ENCODE measurements at places on chromosomes 6 and 20. TPM values are rescaled to one million over a fixed set of nuclear protein-coding genes. Genes with fewer than 3 reads are reported as not detected.

- no peak for DNase-seq
- no peaks in the 10 kb centered on the region for H3K4me1 ChIP-seq
- H3K36me3 ChIP-seq = peaks cover 46% of the 10 kb centered on the region
- H3K27ac ChIP-seq = no peak overlapping the region
- H3K27me3 ChIP-seq = no peaks in the 10 kb centered on the region
Measured at GRCh38 chr6:558959-559358, 97.9 kb downstream of the HUS1B start.

DNA sequence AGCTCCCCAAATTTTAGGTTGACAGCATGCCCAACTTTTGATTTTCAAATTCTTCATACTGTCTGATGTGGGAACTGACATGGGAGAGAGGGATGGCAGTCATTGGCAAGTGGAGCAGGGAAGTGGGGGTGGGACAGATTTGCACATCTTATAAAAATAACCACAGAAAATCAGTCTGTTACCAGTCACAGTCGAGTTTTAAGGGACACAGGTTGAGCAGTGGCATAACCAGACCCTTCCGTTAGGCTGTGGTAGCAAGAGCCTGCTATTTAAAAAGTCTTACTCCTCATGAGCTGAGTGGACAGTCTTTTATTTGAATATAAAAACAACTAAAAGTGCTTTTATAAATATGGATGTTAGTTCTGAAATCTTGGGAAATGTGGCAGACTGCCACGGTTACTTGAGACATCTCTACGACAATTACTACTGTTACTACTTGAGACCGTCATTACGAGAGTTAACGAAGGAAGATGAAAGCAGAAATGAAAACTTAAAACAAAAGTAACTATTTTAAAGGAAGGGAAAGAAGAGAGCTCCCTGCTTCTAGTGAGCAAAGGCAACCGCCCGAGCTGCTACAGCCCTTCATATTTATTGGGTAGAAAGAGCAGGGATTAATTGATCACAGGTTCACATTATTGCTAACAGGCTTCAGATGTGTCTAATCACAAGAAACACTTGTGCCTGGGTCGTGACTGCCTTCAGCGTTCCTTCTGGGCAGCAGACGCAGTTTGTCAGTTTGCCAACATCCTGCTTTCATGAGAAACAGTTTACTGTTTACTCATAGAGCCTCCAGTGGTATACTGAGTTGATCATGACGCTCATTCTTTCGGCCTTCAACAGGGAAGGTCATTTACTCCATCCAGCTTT is 71.3 kb downstream of the EFHC1 start:
- H3K4me1 ChIP-seq = no peaks in the 10 kb centered on the region
- peak overlapping the region; percentile 27 for H3K4me3 ChIP-seq
- peak overlapping the region; percentile 54 for H3K27ac ChIP-seq
- H3K27me3 ChIP-seq = no peaks in the 10 kb centered on the region
- peaks cover 2% of the 10 kb centered on the region for H3K36me3 ChIP-seq

DNA sequence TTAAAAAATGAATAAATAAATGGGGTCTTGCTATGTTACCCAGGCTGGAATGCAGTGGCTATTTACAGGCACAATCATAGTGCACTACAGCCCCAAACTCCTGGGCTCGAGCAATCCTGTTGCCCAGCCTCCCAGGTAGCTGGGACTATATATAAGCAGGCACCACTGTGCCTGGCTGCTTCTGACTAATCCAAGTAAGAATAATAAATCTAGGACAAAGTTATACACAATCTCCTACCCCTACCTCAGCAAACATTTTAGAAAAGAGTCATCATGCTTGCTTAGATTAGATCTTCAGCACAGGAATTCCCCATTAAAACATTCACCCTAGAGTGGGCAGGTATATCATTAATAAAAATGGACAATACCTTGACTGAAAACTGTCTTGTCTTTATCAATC is 124.6 kb downstream of the REV3L start:
- no peak for DNase-seq
- peaks cover 44% of the 10 kb centered on the region for H3K36me3 ChIP-seq
- H3K27ac ChIP-seq = no peak overlapping the region
- no peak overlapping the region for H3K4me3 ChIP-seq
- no peaks in the 10 kb centered on the region for H3K4me1 ChIP-seq

DNA sequence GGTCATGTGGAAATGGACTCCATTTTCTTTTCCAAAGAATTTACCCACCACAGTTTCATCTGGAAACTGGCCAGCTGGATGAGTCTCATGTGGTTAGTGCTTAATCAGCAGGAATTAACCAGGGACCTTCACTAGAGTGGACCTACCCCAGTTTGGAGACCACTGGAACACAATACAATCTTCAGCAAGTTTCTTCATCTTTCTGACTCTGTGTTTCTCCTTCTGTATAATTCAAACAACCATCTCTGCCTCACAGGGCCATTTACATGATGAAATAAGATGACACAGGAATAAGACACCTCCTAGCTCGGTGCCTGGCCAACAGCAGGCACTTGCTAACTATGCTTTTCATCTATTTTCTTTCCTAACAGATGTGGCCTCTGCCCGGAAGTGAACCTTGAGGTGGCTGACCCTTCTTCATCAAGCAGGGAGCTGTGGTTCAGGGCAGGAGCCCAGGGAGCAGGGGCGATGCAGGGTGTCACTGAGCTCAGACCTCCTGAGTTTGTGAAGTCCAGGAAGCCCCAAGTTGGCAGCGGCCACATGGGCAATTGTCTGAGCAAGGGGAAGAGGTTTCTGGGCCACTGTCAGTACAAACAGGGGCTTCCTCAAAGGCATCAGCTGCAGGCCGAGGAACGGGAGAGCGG is 98.8 kb downstream of the SOD2 start:
- H3K4me1 ChIP-seq = peaks cover 8% of the 10 kb centered on the region
- no peaks in the 10 kb centered on the region for H3K36me3 ChIP-seq
- H3K4me3 ChIP-seq = no peak overlapping the region
- no peaks in the 10 kb centered on the region for H3K27me3 ChIP-seq
- H3K27ac ChIP-seq = no peak overlapping the region

DNA sequence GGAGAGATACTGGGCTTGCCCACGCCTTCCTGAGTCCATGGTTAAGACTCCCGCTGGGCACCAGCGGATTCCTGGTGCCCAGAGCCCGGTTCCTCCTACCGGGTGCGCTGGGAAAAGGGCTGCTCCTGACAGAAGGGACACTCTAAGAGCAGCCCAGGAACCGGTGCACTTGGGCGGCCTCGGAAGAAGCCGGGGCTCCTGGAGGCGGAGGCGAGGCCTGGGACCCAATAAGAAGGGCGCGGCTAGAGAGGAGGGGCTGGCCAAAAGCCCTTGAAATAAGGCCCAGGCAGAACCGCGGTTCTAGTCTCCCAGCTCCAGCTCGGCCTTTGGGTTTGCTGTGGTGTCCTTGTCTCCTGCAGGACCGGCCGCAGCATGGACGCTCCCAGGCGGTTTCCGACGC is at the start of gene KHDC3L:
Gene KHDC3L, plus strand, starts transcription at position 301 of the 400 bp plus-strand sequence. Its CDS starts 72 bp downstream, at position 373.
- no peaks in the 10 kb centered on the region for H3K27me3 ChIP-seq
- no peak within 1 kb of the TSS for H3K27ac ChIP-seq
- no peaks in the 10 kb centered on the region for H3K36me3 ChIP-seq
- H3K4me3 ChIP-seq = no peak within 1 kb of the TSS

DNA sequence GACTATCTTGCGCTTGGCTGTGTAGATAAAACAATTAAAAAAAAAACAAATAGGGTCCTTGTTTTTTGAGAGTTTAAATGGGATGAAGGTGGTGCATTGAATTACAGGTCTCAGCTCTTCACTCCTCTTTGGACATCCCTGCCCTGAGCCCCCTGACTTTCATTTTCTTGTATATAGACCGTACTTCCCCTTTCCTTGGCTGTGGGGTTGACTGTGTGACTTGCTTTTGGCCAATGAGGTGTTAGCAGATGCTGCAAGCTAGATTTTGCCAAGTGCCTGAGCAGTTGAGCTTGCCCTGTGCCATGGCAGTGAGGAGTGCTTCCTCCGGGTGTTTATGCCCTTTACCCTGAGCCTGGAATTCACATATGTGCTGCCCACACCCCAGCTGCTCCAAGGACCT is 386.1 kb upstream of the ZFP64 start:
- H3K27me3 ChIP-seq = no peaks in the 10 kb centered on the region
- no peak overlapping the region for H3K27ac ChIP-seq
- no peaks in the 10 kb centered on the region for H3K36me3 ChIP-seq

- no peaks in the 10 kb centered on the region for H3K36me3 ChIP-seq
- H3K27me3 ChIP-seq = no peaks in the 10 kb centered on the region
- H3K4me1 ChIP-seq = no peaks in the 10 kb centered on the region
- DNase-seq = no peak
- H3K4me3 ChIP-seq = no peak overlapping the region
- H3K27ac ChIP-seq = no peak overlapping the region
Measured at GRCh38 chr6:97697456-97697855, 414.4 kb upstream of the MMS22L start.

- H3K4me3 ChIP-seq = no peak overlapping the region
- no peak for DNase-seq
- H3K27ac ChIP-seq = no peak overlapping the region
- peaks cover 29% of the 10 kb centered on the region for H3K4me1 ChIP-seq
Measured at GRCh38 chr20:19271879-19272651, 59.6 kb downstream of the SLC24A3 start.

Gene XKR7
- not detected for total RNA-seq
